Uterine smooth muscle cell (primary cell): ENCODE measurements at places on chromosomes 5 and 9. TPM values are rescaled to one million over a fixed set of nuclear protein-coding genes. Genes with fewer than 3 reads are reported as not detected.

The PROB1 gene
- total RNA-seq = 0.87 and 1.00 TPM in 2 replicates

The GFRA3 gene
- total RNA-seq = not detected in 2 replicates

The SOWAHA gene
- under 0.01 TPM in 1 of 2 replicates, not detected in the other for total RNA-seq

The ZNF454 gene
- total RNA-seq = 1.7 and 2.6 TPM in 2 replicates

The FRMD3 gene
- total RNA-seq = 0.87 and 1.4 TPM in 2 replicates

The WDR41 gene
- total RNA-seq = 165 and 179 TPM in 2 replicates

The UBLCP1 gene
- total RNA-seq = 13.5 and 15.2 TPM in 2 replicates

The NDUFS4 gene
- total RNA-seq = 102 and 116 TPM in 2 replicates

The OXCT1 gene
- 51.4 and 66.0 TPM in 2 replicates for total RNA-seq

The MAMDC4 gene
- total RNA-seq = 1.1 and 3.1 TPM in 2 replicates

The STKLD1 gene
- total RNA-seq = 0.77 and 1.1 TPM in 2 replicates

The LCN1 gene
- total RNA-seq = 0.12 TPM in 1 of 2 replicates, not detected in the other
